ENCODE measurements at places on chromosomes 4 and X.

GRCh38 chrX:1883772-1884171 lies 268.9 kb downstream of the ASMT start:
- DNase-seq = no peak

- DNase-seq = no peak
Observed at GRCh38 chrX:107505223-107505622, 55.8 kb downstream of the FRMPD3 start.

DNA sequence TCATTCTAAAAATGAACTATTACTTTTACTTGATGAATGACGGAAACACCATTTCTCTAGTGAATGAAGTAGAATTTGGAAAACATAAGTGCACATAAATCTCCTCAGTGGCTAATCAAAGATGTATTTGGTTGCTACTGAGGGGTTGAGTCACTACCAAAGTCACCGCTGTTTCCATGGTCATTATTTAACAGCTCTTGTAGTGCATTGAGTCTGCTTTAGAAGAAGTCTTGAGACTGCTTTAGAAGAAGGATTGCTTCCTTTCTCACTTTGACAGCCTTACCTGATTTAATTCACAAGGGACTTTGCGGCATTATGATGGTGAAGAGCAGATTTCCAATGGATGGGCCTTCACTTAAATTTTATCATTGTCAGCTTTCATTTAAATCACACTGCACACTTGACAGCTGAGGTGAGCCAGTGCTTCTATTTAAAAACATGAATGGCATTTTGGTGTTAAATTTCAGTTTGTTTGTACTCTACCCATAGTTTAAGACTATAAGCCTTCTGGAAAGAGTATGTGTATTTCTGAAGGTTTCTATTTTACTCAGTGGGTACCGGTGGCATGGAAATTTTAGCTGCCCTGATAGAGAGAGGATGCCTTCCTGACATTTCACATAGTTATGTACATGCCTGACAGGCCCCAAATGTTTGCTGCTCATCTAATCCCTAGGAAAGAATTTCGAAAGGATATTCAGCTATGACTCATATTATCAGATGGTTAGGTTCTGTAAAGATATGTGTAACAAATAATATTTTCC lies 9.5 kb downstream of the ASB5 start:
- DNase-seq = no peak

DNA sequence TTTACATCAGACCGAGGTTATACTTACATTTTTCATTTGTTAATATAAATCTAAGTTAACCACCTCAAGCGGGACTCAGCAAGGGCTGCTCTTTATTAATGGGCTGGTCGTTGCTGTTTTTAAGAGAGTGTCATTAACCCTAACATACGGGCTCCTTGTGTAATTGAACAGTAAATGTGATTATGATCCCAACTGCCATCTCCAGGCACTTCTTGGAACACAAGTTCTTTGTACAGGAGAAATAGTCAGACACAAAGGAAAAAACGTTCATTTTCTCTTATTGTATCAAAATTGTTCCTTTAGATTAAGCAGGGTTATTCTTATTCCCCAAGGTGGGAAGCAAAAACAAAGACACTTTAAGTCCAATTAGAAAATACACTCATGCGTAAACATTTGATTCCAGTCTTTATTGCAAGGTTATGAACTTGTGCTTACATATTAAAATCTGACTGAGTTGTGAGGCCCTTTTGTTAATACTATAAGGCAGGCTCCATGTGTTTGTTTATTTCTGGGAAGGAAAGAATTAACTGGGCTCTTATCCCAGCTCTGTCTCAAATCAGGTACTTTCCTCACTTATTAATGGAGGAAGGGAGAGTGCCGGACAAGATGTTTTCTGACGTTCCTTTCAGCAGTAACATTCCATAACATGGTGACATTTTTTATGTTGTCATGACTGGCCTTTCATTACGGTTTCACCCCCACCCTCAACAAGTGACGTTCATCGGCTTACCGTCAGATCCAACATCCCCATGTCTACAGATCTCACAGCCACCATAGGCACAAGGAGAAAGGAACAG lies 95.9 kb downstream of the RASL11B start:
- peak; percentile 48 for DNase-seq

DNA sequence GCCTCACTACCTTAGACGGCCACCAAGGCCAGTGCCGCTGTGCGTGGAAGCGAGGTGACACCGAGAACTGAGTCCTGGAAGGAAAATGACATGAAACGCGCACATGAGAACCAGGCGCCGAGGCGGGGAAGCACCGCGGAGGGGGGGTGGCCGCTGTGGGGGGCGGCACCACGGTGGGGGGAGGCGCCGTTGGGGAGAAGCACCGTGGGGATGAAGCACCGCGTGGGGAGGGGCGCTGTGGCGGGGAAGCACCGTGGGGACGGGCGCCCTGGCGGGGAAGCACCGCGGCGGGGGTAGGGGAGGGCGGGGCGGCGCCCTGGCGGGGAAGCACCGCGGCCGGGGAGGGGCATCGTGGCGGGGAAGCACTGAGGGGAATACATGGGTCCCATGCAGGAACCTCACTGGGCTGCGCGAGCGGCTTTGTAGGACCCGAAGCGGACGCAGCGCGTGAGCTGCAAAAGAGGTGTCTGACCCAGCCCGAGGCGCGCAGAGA lies 28.0 kb downstream of the PPP2R3B start:
- DNase-seq = no peak

GRCh38 chr4:3252480-3252828 lies 3.5 kb downstream of the MSANTD1 start:
- DNase-seq = no peak

DNA sequence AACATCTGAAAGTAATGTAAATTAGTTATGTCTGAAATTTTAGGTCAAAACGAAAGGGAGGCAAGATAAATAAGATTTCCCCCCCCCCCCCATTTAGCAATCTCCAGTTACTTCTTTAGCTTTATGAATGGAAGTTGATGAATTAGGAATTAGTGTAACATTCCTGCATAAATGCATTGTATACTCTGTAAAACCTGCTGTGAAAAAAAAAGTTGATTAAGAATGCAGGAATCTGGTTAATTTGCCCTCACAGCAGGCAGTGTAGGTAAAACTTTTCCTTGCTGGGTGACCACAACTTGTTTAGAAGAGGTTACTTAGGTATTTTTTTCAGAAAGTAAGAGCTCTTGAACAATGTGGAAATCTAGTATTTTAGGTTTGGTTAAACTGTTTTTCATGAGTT lies 15.3 kb downstream of the LARP7 start:
- DNase-seq = no peak

DNA sequence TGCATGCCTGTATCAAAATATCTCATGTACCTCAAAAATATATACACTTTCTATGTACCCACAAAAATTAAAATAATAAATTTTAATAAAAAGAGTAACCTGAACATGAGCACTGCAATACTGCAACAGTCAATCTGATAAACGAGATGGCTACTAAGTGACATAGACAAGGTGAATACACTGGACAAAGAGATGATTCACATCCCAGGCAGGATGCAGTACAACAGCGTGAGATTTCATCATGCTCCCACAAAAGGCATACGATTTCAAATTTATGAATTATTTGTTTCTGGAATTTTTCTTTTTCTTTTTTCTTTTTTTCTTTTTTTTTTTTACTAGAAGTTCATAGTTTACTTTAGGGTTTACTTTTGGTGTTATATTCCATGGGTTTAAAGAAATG lies 12.2 kb upstream of the FGF16 start:
- DNase-seq = no peak

DNA sequence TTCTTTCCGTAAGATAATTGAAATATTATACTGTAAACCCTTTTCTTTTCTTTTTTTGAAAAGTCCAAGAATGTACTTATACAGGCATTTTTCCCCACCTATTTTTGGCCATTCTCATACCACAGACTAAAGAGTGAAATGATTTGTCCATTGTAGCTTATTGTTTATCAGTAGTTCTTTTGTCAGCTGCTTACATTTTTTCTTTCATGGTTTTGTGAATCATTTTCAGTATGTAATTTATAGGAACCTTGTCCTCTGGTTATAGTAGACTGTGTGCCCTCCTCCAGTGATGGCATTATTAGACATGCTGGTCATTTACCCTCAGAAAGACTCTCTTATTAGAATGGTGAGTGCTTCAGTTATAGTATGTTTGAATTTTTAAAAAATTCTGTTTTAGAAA lies 56.7 kb downstream of the CCKAR start:
- no peak for DNase-seq

DNA sequence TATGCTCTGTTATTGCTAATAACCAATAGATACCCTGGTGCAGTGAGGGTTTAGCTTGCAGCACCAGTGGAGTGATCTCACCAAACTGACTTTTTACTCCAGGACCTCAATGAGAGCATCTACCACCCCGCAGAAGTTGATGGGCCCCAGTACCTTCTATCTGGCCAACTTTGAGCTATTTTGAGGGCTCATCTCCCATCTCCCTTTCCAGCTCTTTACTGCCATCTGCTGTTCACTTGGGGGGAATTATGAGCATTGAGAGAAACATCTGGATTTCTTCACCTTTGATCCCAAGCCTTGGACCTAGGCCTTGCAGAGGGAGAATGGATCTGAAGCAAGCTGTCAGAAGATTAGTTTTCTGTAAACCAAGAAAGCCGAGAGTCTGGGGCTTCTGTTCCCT lies 143.6 kb downstream of the TMEM164 start:
- DNase-seq = peak; percentile 36

DNA sequence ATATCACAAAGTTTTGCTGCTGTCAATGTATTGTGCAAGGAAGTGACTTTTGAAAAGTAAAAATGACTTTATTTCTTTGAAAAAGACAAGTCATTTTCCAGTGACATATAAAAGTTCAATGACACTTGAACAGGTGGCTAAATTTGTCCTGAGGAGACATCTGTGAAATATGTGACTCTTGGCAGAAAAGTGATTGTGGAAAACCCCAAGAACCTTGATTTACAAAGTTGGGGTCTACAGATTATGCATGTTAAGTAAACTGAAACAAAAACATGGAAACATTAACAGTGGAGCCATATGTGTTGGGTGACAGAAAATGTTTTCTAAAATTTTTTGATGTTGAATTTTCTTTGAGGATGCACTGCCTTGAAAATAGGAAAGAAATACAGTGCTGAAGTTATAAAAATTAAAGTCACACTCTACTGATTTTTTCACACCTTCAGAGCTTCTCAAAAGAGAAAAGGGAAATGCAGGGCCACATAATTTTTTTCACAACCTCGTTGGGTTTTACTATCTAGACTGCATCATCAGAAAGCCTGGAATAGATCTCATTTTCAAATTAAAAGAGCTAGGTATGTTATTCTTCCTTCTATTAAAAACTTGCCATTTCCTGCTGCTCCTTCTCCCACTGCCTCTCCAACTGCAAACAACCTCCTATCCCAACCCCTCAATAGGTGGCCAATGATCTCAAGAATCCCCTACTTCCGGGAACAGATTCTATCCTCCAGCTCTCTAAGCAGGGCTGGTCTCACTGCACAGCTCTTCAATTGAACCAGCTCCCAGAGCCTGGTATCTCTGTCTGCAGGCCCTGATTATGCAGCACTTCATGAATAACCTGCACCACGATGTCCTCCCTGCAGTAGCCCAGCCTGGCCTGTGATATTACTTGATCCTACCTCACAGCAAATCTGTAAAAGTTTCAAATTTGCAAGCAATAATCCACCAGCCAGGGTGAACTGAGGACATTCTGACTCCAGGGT lies 570.8 kb upstream of the CPEB2 start:
- DNase-seq = no peak

- DNase-seq = no peak
Observed at GRCh38 chrX:109281483-109282275, 200.2 kb downstream of the GUCY2F start.

DNA sequence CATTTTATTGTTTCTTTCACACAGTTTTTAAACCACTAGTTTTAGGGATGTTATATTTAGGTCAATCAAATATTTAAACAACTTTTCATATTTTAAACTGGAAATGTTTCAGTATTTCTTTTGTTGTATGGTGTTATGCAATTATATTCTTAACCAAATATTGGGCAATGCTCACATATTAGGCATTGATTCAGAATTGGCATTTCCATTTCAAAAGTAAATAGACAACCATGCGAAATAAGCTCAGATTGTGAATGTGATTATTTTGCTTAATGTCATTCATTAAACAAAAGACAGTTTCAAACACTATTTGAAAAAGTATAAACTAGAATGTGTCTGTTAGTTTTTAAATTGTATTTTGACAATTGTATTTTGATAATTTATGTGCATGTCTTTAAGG lies 36.9 kb downstream of the ARAP2 start:
- DNase-seq = no peak

DNA sequence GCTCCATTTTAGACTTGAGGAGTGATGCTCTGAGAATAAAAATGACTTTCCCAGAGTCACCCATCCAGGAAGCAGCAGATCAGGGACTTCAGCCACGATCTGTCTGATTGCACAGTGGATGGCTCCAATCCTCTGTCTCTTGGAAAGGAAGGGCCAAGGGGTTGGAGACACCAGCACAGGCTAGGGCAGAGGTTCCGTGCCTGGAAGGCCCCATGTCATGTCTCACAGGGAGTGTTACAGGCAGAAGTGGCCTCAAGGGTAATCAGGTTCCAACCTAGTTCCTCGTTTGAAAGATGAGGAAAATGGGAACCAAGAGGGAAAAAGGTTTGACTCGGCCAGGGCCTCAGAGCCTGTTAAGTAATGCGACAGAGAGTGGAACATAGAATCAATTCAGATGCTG lies 160.0 kb downstream of the EFNB1 start:
- DNase-seq = no peak

GRCh38 chr4:47713129-47713834 lies 124.6 kb downstream of the CORIN start:
- no peak for DNase-seq

- DNase-seq = no peak
Observed at GRCh38 chr4:124851741-124852140, 139.2 kb upstream of the ANKRD50 start.

GRCh38 chr4:107870916-107871786 lies 46.4 kb downstream of the SGMS2 start:
- no peak for DNase-seq

- DNase-seq = no peak
Observed at GRCh38 chrX:150879855-150880807, 18.3 kb downstream of the CD99L2 start.

DNA sequence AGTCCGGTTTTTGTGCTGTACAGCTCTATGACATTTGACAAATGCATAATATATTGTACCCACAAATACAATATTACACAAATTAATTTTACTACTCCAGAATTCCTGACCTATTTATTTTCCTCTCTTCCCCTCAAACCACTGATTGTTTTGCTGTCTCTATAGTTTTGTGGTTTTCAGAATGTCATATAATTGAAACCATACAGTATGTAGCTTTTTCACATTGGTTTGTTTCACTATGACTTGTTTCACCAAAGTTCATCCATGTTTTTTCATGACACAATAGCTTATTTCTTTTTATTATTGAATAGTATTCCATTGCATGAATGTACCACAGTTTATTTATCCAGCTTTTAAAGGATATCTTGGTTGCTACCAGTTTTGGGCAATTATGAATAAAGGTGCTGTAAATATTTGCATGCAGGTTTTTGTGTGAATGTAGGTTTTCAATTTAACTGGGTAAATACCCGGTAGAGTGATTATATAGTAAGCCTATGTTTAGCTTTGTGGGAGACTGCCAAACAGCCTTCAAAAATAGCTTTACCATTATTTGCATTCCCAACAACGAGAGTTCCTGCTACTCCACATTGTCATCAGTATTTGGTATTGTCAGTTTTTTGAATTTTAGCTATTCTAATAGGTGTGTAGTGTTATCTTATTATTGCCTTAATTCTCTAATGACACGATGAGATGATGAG lies 25.9 kb downstream of the RNF175 start:
- DNase-seq = peak; percentile 46
